NCI-H460 (cell line): ENCODE measurements at places on chromosomes 3 and 15. TPM values are rescaled to one million over a fixed set of nuclear protein-coding genes. Genes with fewer than 3 reads are reported as not detected.
A peak's percentile ranks its signal among the peaks of the same experiment; 100 is the strongest.

DNA sequence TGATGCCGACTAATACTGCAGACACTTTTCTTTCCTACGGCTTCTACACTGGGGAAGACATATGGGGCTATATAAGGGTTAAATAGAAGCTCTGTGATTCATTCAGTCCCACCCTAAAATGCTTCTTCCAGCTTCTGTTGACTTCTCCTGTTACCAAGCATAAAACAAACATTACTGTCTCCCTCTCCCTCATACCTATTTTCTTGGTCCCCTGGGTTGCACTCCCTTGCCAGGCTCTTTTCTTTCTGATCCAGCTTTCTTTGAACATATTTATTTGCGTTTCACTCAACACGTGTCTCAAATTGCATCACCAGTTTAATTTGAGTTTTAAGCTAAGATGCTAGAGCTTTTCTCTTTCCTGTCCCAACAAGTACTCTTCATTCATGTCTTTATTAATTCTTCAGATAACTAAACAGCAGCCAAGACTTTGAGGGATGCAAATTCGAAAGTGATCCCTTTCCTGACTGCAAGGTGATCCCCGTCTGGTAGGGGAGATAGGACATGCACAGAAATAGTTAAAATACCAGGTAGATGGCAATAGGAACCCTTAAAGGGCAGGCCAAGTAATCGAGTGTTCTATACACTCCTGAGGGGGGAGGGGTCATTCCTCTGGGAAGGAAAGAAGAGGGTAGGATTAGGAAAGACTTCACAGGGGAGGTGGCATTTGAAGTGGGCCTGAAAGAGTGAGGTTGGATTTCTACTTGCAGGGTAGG is 198.6 kb upstream of the BCL6 start:
- no peak for DNase-seq

GRCh38 chr3:107629566-107629965 is 106.8 kb downstream of the BBX start:
- no peak for DNase-seq

- no peak for DNase-seq
These were observed 1.2 kb upstream of the MME start for GRCh38 chr3:155078711-155079467.

DNA sequence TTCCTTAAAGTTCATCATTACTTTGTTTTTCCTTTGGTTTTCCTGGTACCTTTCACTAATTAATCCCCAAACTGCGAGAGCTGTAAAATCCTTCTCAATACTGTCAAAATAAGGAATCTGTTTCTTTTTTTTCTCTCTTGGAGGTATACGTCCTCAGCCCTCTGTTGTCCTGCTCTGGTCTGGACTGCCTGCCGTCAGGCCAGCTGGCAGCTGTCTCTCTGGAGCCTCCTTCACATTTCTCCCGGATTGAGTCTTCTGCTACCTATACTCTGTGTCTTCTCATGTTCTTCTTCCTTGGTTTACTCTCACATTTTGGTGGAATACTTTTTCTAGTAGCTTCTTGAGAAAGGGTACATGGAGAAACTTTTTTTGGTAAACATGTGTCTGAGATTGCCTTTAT is 13.8 kb downstream of the TATDN2 start:
- DNase-seq, result no peak

- DNase-seq, result no peak
These were observed 304.5 kb downstream of the RBMS3 start for GRCh38 chr3:29585368-29585767.

DNA sequence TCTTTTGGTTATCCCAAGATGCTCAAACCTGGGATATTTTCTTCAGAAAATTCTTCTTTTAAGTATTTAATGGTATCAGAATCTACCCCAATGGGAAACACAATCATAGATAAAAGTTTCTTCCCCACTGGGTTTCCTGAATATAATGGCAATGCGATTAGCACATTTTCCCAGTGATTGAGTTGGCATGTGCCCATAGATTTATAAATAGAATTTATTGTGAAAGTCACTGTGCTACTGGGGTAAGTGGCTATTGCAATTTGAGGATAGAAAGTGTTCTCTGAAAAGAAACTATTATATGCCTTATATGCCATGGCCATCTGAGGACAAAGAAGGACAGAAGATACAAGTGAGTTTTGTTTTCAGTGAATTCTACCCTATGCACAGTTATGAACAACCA is 99.0 kb upstream of the RBMS3 start:
- DNase-seq, result no peak

- no peak for DNase-seq
These were observed 28.5 kb upstream of the ANO10 start for GRCh38 chr3:43650345-43650744.

DNA sequence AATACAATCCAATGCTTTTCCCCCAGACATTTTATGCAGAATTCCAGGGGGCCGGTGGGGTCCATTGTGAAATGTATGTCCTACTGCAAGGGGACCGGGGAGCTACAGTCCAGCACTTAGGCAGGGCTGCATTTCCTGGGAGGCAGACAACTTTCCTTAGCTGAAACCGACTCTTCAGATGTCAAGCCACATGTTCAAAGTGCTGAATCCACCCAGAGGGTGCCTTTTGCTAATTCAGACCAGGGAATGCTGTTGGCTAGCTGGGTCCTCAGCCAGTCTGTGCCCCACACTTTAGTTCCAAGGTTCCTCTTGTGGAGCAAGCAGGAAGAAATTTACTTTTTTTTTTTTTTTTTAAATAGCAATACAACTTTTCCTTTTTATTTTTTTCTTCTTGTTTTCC is 219.5 kb upstream of the LRTM1 start:
- no peak for DNase-seq

GRCh38 chr15:73437543-73438109 is 5.3 kb upstream of the REC114 start:
- no peak for DNase-seq

DNA sequence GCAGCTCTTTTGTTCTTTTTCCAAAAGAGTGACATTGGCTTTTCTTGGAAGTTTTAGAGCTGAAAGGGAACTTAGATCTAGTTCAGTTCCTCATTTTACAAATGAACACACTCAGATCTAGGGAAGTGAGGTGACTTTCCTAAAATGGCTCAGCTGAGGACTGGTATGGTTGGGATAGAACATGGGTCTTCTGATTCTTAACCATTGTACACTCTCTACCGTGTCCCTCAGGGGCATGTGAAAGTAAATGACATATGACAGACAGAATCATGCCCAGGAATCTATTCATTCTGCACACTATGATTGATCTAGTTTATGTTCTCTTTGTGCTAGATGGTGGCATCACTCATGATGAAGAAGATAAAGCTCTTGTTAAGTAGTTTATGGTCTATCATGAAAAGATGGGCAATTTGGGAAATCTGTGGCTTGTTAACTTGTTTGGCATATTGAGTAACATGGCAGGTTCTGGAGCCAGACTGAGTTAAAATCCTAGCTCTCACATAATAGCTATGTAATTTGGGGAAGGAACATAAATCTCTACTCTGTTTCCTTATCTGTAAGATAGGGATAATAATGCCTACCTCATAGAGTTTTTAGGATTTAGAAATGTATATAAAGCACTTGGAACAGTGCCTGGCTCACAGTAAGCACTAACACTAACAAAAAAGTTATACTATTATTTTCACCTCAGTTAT is 30.9 kb downstream of the UBE2E1 start:
- DNase-seq, result no peak

DNA sequence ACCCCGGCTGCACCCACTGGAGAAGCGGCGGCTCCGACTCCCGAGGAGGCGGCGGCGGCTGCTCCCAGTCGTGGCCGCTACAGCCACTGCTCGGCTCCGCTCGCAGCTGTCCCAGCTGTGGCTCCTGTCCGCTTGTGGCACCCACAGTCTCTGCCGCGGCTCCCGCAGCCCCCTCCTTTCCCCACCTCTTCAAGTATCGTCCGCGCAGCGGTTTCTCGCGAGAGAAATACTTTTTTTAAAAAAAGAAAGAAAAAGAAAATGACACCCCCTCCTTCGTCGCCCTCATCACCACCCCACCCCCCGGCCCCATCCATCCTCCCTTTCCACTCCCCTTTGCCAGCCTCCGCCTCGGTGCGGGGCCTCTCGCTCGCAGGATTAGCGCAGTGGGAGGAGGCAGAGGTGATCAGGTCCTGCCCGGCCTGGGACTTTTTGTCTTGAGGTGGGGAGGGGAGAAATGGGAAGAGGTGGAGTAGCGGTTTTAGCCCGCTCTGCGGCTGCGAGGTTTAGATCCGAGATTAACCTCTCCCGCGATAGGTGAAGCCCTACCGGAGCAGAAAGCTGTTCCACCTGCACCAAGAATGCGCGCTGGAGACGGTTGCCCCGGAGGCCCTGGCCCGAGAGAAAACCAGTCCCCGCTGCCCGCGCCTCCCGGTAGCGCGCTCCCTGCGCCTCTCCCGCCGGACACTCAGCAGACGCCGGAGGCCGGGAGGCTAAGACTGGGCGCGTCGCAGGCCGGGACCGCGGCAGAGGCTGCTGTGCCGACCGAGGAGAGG is at the start of gene FBN1:
Gene FBN1 (minus strand): TSS at position 152 of the 773 bp plus-strand sequence. CDS start 940 bp downstream, outside the sequence.
- peak; percentile 4 for DNase-seq

GRCh38 chr3:52534281-52535183 is 875 bp upstream of the NT5DC2 start:
- DNase-seq, result no peak

- DNase-seq, result no peak
These were observed 3.1 kb upstream of the ABHD6 start for GRCh38 chr3:58234516-58234931.

GRCh38 chr3:120172070-120172469 is 77.8 kb upstream of the GSK3B start:
- DNase-seq, result no peak

GRCh38 chr15:74988007-74988800 is 7.2 kb upstream of the SCAMP5 start:
- peak; percentile 47 for DNase-seq

DNA sequence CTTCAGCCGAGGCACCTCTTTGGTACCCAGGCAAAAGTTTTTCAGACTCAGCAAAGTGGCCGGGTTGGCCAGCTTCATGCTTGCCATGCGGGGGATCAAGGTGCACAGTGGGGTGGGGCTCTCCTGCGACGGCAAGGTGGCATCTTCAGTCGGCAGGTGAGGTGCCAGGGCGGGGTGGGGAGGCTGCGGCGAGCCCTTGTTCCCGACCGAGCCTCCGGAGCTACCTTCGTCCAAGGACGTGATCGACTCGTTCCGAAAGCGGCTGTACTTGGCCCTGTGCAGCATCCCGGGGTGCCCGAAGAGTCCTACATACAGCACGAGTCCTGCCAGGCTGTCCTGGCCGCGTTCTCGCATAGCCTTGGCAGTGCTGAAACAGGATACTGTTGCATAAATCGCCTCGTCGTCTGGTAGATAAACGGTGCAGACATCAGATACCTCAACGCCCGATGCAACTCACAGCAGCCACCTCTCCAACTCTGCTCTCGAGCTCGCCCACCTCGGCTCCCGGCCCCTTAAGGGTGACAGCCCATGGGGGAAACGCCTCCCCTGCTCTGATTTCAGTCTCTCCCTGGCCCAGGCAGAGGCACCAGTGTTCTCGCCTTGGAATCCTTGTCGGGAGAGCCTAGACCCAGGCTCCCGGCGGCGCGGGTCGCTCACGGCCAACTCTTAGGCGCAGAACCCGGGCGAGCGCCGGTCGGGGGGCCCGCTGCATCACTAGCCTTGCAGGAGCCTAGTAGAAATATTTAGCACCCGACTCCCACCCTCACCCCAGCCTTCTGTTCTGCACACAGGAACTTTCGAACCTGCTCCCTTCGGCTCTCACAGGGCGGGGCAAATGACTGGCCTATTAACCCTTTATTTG is 826 bp downstream of the SHC4 start:
- no peak for DNase-seq

- DNase-seq, result peak; percentile 58
These were observed 4.1 kb upstream of the GCSAM start for GRCh38 chr3:112136959-112137693.

GRCh38 chr3:142618917-142619461 is 22.8 kb downstream of the PLS1 start:
- DNase-seq, result peak; percentile 39

GRCh38 chr3:184299488-184300377 is 692 bp downstream of the PSMD2 start:
- DNase-seq, result no peak

DNA sequence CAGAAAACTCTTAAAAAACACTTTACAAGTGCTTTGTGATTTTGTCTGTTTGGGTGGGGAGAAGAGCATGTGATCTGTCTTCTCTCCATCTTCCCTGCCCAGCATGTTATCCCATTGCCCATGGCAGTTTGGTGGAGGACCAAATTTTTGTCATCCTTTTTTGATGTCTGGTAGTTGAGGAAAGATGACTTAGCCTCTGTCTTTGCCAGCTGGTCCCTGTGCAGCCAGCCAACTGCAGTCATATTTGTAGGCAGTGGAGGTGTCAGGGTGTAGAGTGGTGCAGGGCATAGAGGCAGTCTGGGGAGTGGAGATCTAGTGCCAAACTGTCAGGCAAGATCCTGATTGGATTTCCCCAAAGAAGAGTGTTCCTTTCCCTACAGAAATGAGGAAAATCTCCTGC is 40.7 kb downstream of the GASK1A start:
- no peak for DNase-seq

DNA sequence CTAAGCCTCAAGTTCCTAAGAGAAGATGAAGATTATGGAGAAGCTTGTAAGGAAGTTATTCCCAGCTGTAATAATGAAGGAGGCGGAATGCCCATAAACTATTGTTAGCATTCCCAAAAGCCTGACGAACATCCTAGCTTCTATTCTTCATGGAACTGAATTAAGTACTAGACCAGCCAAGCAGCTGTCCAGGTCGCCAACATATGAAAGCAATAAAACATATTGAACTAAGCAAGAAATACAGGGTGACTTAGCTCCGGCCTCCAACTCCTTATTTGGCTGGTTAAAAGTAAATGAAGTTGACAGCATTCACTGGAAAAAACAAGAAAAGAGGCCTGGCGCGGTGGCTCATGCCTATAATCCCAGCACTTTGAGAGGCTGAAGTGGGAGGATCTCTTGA is 174.0 kb upstream of the TPM1 start:
- DNase-seq, result no peak

DNA sequence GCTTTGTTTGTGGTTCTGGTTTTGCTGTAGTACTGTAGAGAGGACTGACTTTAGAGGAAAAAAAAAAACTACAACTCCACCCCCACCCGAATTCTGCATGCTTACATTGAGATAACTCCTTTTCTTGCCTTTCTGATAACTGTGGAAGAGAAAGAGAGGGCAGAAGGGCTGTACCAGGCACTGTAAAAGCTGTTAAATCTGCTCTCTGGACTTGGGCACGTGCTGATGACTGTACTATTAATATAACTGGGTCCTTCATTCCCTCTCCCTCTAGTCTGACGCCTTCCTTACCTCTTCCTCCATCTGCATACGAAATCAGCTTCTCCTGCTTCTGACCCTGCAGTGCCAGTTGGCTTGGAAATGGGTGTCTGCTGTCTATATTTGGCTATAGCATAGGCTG is 15.0 kb downstream of the MAPKBP1 start:
- no peak for DNase-seq

- no peak for DNase-seq
These were observed 85.1 kb downstream of the MTHFS start for GRCh38 chr15:79811406-79812405.

Gene CHRFAM7A
- total RNA-seq, result 1.3 and 4.5 TPM in 2 replicates

Gene NCBP2
- 43.2 and 53.8 TPM in 2 replicates for total RNA-seq

Gene USP13
- total RNA-seq, result 4.4 and 8.1 TPM in 2 replicates

Gene C3orf49
- 31.1 and 34.7 TPM in 2 replicates for total RNA-seq

Gene FBXO22
- total RNA-seq, result 85.3 and 107 TPM in 2 replicates

Gene IREB2
- 31.6 and 32.4 TPM in 2 replicates for total RNA-seq

Gene KBTBD13
- total RNA-seq, result not detected in 2 replicates

Gene FOXL2
- 2.7 and 3.0 TPM in 2 replicates for total RNA-seq

Gene A4GNT
- total RNA-seq, result not detected in 2 replicates
